ENCODE measurements at places on chromosomes 7 and 10.

DNA sequence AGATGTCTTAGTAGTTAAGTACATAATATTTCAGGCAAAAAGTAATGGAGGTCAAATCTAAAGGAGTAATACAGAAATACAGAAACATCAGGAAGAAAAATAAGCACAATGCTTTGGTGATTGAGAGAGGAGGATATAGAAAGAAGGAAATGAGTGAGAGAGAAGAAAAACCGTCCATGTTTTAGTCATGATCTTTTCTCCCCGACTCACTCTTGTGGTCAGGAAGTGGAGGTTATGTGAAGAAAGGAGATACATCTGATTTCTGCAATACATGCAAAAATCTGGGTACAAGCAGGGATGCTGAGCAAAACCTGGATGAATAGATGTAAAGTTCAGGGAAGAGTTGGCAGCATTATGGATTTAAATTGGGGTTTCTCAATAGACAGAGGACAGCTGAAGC, 1122.5 kb downstream of the SORCS3 start:
- DNase-seq, result no peak

- DNase-seq, result no peak
Observed at GRCh38 chr10:114648368-114648767, 9.7 kb downstream of the ABLIM1 start.

- DNase-seq, result peak; percentile 92
Observed at GRCh38 chr10:12741360-12741804, 260.1 kb downstream of the CCDC3 start.

DNA sequence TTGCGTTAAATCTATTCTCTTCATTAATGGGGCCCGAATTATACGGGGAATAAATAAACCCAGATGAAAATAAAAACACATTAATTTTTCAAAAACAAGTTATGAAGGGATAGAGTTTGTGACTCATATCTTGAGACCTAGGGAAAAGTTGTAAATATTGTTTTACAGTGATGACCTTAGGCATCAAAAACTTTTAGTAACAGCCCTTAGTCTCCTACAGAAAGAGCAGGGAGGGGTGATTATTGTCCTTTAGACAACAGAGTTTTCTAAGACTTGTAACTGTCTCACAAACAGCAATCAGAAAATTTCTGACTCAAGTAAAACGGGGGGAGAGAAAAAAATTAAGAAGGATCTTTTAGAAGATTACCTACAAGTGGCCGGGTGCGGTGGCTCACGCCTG, 102.7 kb downstream of the COL28A1 start:
- DNase-seq, result no peak

DNA sequence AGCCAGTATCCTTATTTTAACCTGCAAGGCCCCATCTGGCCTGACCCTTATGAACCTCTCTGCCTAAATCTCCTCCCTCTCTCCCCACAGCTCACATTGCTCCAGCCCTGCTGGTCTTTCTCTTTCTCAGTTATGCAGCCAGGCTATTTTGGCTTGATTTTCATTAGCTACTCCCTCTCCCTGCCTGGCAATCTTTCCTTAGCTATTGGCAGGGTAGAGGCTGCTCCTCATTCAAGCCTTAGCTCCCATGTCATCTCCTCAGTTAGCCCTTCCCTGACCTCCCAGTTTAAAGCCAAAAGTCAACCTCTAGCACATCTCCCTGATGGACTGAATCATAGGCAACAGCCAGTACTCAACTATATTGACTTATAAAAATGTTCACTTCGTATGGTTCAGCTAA, 214.4 kb upstream of the CELF2 start:
- peak; percentile 96 for DNase-seq

GRCh38 chr10:102599565-102600327, 44.5 kb upstream of the TRIM8 start:
- no peak for DNase-seq

DNA sequence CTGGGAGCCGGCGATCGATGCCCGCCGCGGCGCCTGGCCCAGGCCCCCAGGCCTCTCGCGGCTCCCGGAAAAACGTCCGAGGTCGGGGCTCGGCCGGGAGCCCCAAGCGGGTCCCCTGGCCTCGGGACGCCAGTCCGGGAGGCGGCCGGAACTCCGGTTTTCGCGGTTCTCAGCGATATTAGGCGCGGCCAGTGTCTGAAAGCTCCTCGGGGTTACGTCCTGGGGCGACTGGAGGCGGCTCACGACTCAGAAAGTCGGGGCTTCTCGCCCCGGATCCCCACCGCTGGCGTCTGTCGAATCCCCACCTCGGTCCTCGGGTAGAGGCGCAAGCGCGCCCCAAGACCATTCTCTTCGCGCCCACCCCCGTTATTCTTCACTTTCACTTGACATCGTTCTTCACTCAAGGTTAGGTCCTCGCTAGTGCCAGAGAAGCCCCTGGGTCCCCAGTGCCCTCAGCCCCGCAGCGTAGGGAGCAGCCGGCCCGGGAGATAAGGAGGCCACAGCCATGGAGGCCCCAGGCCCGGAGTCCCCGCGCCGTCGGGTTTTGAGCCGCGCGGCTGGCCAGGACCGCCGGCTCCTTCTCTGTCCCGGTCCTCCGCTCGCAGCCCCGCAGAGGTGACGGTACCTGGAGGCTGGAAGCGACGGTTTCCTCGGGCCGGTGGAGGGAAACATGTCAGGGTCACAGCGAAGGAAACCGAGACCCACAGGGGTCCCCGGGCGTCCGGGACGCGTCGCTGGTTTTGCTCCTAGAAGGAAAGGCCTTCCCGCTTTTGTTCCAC, 35.2 kb upstream of the EBLN1 start:
- DNase-seq, result peak; percentile 63

DNA sequence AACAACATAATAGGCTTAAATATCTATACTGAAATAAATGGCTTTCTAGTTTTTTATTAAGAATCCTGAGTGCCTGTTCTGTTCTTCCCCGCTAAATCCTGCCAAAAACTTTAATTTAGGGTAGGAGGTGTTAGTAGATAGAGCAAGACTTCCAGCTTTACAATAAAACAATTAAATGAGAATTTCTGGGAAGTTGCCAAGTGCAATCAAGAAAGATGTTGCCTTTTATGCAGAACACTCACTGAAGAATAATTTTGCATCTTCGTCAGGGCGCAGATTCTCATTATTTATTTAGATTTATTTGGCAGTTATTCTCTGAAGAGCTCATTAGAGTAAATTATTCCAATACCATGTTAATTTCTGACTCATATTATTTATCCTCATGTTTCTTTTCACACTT, 103.2 kb upstream of the GPR141 start:
- no peak for DNase-seq

- DNase-seq, result no peak
Observed at GRCh38 chr10:62694537-62695126, 109.9 kb upstream of the ADO start.

DNA sequence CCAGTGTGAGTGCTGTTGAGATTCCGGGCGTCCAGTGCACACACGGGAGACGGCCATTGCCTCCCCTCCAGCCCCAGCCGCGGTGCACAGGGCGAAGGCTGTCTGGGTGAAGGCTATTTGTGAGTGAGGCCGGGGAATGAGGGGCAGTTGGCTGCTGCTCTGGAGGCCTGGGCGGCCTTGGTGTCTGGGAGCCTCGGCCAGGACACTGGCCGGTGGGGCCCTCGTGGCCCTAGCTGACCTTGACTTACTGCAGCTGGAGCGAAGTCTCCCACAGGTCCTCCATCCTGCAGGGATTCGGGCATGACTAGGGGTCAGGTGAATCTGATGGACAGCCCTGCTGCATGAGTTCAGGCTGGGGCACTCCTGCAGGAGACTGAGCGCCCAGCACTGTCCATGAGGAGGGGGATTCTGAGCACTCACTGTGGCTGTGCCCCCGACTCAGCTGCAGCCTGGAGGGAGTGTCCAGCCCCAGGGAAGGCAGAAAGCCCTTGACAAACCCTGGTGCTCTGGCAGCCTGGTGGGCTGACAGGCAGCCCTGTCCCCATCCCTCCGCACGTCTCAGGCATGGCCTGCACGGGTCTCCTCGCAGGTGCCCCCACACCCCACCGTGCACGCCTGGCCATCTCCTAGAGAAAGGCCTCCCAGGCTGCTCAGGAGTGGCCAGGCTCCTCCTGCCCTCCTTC, 52.7 kb upstream of the FAM20C start:
- DNase-seq, result no peak

- no peak for DNase-seq
Observed at GRCh38 chr7:143965280-143965679, 10.6 kb downstream of the OR2F1 start.

- no peak for DNase-seq
Observed at GRCh38 chr7:48213226-48213625, 42.0 kb downstream of the ABCA13 start.
